COLO829 (cell line): ENCODE measurements at places on chromosomes 11 and 22.

- no peak for DNase-seq
Measured at GRCh38 chr22:50674606-50675552, 2.3 kb downstream of the SHANK3 start.

DNA sequence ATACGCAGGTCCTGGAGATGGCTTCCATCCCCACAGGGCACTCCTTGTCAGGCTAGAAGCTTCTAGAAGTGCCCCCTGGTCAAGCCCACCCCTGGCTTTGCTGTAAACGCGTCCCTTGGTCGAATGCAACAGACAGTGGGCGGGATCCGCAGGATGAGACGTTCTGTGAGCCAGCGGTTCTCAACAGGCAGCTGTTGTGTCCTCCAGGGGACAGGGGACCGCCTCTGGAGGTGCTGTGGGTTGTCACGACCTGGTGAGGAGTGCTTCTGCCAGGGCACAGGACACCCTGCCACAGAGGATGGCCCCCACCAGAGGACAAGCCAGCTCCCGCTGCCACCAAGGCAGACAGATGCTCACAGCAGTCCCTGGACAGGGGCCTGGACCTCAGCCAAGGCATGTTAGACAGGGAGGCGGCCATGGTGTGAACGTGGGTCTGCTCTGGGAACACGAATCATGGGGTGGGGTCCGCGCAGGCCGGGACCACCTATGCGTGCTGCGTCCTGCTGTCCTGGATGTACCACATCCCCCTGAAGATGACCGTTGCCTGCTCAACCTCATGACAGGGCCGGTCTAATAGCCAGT lies 11.7 kb downstream of the CRELD2 start:
- DNase-seq: no peak

DNA sequence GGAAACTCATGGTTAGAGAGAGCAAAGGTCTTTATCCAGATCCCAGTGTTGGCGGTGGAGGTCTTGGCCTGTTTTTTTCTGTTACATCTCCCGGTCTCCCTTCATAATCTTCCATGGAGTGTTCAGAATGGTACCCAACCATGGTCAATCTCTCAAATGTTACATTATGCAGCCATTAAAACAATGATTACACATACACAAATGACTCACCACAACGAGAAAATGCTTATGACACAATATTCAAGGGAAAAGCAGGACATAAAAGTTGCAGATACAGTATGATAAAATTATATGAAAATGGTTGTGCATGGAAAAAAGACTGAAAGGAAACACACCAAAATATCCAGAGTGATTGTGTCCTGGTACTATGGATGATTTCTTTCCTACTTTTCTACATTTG lies 17.8 kb upstream of the CSNK1E start:
- no peak for DNase-seq

DNA sequence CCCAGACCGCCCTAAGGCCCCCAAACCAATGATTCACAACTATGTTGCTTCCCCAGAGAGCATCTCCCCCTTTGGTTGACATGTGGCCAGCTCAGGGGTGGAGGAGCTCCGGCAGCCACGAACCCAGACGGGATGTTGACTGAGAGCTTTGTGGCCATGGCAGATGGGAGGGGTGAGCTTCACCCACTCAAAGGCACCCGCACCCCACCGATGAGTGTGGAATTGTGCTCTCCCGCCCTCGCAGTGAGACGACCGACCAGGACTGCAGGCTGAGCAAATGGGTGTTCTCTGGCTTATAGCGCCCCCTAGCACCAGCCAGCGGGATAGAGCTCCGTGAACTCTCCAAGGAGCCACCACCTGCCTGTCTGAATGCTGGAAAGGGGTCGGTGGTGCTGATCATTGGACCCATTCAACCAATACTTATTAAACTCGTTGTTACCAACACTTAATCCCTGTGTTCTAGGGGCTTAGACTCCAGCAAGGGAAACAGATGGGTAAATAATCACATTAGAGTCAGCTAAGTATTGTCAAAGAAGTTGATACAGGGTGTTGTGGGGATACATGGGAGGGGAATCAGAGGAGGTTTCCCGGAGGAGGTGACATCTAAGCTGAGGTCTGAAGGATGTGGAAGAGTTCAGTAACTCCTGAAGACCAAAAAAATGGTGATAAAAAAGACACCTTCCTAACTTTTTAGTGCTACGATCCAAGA lies 4.5 kb upstream of the TIMP3 start:
- DNase-seq: peak; percentile 87

GRCh38 chr22:40498420-40499208 lies 128.2 kb downstream of the SGSM3 start:
- peak; percentile 77 for DNase-seq

DNA sequence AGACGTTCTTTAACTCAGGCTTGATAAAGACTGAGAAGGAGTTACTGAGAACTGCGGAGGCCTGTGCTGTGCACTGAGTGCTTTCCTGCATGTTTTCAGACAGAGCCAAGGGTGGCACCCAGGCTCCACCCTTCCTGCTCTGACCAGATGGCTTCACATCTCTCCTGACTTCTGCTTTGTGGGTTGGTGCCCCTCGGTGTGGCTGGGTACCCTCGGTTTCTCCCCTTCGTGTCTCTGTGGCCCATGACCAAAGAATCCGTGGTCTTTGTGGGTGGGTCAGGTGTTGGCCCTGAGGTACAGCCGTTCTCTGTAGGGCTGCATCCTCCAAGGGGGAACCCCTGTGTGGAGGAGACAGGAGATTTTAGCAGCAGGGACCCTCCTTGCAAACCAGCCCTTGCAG lies 34.3 kb downstream of the GRIK4 start:
- DNase-seq: no peak

DNA sequence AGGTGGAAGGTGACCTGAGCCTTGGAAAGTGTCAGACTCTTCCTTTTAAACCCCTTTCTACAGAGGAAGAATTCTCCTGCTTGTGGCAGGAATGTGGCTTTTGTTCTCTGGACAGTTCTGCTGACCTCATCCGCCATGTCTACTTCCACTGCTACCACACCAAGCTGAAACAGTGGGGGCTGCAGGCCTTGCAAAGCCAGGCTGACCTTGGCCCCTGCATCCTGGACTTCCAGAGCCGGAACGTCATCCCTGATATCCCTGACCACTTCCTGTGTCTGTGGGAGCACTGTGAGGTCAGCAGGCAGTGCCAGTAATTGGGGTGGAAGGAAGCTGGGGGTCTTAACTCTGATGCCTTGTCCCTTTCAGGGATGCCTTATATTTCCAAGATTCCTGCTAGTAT lies 9.3 kb downstream of the HINFP start:
- DNase-seq: no peak

DNA sequence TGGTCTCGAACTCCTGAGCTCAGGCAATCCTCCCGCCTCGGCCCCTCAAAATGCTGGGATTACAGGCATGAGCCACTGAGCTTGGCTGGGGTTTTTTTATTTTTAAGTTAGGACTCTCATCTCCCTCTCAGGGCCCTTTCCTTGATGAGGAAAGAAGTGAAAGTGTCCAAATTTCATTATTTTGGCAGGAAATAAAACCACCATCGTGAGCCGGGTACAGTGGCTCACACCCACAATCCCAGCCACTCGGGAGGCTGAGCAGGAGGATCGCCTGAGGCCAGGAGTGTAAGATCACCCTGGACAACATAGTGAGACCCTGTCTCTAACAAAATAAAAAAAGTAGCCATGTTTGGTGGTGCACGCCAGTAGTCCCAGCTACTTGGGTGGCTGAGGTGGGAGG lies 99.4 kb downstream of the FBXO7 start:
- no peak for DNase-seq

DNA sequence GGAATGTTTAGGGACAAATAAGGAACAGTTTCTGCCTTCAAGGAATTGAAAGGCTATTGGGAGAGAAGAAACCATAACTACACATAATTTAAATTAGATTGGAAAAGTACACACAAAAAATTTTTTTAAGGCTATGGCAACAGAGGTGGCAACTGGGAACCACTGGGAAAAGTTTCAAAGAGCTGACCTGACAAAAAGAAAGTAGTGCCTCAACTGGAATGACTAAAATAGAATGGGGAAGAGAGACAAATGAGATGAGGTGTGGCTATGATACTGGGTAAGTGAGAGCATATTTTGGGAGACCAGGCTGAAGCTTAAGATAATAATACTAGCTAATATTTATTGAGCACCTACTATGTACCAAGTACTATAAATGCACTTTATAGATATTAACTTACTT lies 2.9 kb upstream of the AKIP1 start:
- DNase-seq: no peak

GRCh38 chr22:37283393-37283937 lies 1.2 kb downstream of the CYTH4 start:
- DNase-seq: no peak

GRCh38 chr11:108199446-108200321 lies 22.8 kb downstream of the NPAT start:
- DNase-seq: peak; percentile 92

DNA sequence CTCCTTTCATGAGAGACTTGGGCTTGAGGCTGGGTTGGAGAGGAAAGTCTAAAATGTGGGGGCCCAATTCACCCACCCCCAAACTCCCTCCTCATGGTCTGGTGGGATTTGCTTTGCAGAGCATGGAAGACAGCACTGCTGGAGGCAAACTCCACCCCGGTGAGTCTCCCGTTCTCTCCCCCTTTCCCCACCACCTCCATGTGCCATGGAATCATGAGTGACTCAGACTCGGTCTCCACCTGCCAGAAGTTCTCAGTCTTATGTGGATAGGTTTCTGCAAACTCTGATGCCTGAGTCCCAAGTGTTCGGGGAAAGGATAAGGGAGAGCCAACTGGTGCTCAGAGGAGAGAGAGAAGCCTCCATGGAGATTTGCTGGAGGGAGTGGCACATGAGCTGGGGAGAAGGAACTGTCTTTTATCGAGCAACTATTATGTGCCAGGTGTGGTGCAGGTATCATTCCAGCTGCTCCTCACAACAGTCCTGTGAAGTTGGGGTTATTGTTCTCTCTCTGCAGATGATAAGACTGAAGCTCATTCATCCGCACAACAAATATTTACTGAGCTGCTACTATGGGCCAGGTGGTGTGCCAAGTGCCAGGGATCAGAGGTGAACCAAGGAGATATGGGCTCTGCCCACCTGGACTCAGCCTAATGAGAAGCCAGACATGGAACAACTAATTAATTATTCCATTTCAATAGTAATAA lies 6.6 kb downstream of the PLEKHB1 start:
- DNase-seq: no peak

GRCh38 chr22:46747646-46748045 lies 9.6 kb upstream of the CERK start:
- DNase-seq: no peak

DNA sequence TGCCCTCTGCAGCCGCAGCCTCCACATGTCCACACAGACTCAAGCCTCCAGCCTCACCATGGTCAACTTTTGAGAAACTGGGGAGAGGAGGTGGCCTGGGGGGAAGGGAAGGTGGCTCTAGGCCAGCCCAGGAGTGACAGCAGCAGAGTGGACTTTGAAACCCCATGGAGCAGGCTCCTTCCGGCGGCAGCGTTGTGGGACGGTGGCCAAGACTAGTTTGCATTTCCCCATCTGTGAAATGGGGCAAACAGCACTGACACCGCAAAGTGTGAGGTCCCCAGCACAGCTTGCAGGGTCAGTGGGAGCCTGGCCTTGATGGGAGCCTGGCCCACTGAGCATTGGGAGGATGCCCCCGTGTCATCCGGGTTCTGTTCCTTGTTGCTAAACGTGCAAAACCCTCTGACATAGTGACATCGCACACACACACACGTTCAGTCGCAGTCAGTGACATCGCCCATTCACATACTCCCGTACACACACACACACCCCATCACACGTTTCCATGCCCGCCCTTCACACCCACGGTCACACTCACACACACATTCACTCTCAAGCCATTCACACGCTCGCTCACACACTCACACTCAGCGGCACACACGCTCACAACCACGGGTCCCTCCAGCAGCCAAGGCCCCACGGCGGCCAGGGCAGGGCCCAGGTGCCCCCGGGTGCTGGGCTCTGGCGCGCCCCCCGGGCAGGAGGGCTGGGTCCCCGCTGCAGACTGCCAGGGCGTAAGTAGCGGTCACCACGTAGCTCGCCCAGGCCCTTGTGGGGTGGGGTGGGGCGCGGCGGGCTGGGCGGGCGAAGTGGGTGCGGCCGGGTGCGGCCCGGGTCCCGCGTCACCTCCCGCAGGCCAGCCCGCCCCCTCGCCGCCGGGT lies 585 bp downstream of the CYB5R3 start:
- DNase-seq: no peak

DNA sequence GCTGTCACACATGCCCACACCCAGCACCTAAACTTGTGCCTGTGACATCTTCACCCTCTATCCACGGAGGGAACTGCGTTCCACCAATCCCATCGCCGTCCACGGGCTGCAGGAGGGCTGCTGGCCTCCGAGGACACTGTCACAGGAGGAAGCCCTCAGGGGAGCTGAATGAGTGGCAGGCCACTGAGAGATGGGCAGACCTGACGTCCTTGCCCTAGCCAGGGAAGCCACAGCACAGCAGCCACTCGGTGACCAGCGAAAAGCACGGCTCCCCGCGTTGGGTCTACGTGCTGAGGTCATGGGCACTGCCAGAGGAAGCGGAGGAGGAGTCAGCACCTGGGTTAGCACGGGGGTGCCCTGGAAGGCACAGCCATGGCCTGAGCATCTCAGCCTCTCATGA lies 50.5 kb downstream of the IGSF9B start:
- no peak for DNase-seq

DNA sequence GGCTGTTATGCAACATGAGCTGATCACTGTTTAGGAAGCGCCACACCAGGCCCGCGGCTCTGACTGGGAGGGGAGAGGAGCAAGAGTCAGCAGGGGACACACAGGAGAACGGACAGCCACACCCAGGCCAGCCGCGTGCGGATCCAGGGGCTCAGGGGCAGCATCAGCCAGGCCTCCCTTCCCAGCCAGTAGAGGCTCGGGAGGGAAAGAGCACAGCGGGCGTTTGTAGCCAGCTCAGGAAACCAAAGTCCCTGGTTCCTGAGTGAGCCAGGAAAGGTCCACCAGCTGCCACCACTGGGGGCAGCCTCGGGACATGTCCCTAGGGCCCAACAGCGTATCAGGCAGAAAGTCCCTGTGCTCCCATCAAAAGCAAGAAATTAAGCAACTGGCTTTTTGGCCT lies 71.8 kb upstream of the PITPNB start:
- no peak for DNase-seq

- DNase-seq: no peak
Measured at GRCh38 chr11:81219661-81220060, 1514.0 kb downstream of the FAM181B start.

DNA sequence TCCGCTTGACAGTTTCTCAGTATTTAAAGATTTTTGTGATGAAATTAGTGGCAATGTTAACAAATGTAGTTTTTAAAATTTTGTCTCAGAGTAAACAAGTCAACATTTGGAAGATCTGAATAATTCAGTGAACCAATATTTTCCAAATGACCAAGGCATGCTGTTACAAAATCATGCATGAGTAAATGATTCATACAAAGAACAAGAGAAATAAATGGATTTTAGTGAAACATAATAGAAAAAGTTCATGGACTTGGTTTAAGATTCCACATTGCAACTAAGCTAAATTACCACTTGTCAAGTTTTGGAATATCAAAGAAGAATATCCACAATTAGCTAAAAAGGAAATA lies 125.7 kb upstream of the SNX19 start:
- DNase-seq: no peak
